ENCODE measurements at places on chromosomes 4 and X.

DNA sequence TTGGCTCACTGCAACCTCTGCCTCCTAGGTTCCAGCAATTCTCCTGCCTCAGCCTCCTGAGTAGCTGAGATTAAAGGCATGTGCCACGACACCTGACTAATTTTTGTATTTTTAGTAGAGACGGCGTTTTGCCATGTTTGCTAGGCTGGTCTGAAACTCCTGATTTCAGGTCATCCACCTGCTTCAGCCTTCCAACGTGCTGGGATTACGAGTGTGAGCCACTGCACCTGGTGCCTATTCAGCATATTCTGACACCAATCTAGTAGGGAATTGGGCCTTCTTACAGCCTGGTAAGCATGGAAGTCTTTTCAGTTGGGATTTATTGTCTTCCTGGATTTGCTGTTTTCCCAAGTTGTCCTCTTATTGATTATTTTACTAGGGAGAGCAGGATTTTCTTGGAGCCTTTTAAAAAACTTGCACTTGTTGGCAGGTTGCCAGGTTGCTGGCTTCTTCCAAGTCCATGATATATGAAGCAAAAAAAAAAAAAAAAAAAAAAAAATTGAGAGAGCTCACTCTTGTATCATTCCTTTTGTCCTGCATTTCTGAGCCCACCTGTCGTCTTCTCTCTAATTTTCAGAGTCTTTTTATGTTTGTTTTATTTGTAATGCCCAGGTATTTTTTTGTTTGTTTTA, 43.7 kb downstream of the TMPRSS11E start:
- no peak for DNase-seq

- no peak for DNase-seq
These were observed 14.4 kb downstream of the CPZ start for GRCh38 chr4:8606966-8607365.

- no peak for DNase-seq
These were observed 19.2 kb downstream of the TBC1D1 start for GRCh38 chr4:37910091-37910486.

DNA sequence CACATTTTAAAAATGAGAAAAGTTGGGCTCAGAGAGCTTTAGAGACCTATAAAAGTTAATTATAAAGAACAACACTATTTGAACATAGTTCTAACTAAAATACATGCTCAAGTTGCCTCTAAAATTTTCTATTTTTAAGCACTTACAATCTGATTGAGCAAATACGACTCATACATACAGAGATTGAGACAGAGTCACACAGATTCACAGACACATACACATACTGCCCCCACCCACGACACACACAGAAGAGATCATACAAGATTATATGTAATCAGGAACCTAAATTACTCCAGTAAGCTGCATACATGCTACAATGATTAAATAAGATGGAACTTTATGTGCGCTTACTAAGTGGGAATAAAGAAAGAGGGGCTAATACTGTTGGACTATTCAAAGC, 2.7 kb upstream of the ASB5 start:
- no peak for DNase-seq

- no peak for DNase-seq
These were observed 586.1 kb upstream of the PITX2 start for GRCh38 chr4:111208970-111209369.

- DNase-seq = no peak
These were observed 86.4 kb downstream of the DHRSX start for GRCh38 chrX:2414384-2414783.

DNA sequence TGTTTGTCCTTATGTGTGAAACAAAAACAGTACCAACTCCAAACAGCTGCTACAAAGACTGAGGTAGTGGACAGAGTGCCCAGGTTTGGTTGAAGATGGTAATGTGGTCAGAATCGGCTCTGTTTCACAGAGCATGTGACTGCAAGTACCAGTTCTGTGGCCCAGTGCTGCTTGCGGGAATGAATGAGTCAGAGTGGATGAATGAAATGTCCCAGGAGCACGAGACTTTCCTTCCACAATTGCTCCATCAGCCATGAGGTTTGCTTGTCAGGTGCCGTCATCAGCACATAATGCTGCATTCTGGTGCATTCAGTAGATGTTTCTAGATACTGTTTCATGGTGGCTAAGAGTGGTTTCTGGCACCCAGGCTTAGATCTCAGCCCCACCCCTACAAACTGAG, 84.2 kb downstream of the GPR143 start:
- DNase-seq = no peak

DNA sequence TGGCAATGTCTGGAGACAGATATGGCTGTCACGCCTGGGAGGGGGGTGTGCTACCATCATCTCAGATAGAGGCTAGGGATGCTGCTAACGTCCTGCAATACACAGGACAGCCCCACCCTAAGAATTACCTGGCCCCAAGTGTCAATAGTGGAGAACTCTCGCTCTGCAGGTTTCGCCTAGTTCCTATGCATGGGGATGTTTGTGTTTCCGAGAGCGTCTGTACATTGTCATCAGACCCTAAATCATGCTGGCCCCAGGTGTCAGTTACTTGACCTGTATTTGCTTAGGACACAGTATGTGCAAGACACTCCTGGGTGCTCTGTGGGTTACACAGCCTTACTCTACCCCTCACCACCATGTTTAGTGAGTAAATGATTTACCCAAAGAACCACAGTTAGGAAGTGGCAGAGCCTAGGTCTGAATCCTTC, 90.8 kb downstream of the AFF1 start:
- no peak for DNase-seq

GRCh38 chrX:116276261-116276660, 105.7 kb downstream of the AGTR2 start:
- DNase-seq = no peak

GRCh38 chrX:130049821-130050220, 60.5 kb downstream of the ELF4 start:
- DNase-seq = no peak

DNA sequence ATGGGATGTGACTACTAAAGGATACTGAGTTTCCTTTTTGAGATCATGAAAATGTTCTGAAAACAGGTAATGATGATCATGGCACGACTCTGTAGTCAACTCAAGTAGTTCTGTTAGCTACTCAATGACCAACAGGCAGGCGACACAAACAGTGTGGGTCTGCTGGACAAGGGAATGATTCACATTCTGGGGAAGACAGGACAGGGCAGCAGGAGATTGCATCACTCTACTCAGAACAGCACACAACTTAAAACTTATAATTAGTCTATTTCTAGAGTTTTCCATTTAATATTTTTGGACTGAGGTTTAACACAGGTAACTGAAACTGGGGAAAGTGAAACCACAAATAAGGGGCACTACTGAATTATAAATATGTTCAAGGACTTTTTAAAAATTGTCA, 365.2 kb downstream of the PRDM5 start:
- DNase-seq = no peak

DNA sequence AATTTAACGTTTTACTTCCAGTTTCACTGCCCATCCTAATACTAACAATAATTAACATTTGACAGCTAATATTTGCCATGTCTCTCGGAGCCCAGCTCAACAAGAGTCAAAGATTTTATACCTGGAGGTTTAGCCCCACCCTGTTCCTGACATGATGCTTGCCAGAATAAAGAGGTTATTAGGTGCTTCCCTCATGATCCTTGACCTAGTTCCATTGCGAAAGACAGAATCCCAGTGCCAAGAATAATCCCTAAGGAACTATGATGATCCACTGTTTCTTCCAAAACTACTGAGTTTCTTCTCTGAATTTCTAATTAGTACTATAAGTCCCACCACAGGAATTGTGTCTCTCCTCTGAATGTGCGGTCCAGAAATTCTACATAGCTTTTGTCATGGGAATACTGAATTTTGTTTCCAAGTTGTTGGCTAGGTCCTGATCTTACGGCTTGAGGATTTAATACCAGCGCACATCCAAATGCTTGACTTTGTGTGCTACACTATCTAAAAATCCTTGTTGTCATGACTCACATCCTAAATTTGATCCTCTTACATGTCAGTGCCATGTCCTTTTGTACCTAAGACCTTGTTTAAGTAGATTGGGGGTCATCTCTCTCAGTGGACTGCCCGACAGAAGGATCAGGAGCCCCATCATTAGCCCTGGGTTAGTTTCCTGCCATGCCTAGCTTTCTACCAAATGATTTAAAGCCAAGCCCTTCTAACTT, 23.1 kb downstream of the ANTXR2 start:
- no peak for DNase-seq

DNA sequence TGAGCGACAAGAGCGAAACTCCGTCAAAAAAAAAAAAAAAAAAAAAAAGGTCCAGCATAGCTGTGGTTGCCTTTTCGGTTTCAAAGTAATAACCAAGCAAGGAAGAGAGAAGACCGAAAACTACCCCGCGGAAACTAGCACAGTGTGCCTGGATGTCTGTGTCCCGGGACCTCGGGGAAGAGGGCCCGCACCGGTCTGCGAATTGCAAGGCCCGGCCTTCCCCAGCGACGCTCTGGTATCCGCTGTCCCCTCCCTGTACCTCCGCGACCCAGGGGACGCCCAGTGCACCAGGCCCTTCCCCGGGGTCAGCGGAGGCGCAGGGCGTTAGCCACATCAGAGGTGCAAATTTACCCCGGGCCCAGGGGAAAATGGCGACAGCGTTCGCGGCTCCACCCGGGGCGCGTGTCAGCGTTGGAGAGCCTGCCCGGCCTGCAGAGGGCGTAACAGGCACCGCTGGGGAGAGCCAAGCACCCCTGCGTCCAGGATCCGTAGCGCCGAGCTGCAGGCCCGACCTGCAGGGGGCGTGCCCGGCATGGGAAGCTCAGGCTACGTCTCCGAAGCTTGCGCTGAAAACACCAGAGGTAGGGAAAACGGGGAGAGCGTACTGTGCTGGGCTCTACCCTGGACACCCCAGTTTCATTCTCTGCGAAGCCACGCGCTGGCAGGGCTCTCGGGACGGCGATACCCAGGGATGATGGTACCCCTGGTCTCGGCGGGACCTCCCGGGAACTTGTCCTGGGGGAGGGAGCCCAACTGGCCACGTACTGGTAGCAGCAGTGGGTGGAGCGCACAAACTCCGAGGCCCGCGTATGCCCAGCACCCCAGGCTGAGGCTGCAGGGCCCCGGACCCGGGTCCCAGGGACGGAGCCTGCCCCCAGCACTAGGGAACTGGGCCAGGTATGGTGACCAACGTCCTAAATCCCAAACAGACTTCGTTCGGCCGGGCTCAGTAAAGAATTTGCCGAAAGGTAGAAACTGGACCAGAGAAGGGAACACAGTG, 16.2 kb downstream of the NKX6-1 start:
- no peak for DNase-seq

DNA sequence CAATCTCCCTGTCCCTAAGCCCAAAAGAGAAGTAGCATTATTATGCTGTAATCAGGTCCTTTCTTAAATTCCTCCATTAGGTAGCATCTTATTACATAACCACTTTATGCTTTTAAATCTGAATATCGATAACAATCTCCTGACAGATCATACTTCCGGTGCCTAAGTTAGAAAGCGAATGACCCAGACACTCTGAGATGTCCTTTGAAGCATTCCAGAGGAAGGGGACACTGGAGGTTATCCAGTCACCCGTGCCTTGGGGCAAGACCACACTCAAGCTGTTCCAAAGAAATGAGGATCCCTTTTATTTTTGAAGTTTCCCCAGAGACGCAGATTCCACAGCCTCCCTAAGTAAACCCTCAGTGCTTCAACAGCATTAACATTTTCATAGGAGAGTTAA, 125.7 kb downstream of the PALLD start:
- no peak for DNase-seq

DNA sequence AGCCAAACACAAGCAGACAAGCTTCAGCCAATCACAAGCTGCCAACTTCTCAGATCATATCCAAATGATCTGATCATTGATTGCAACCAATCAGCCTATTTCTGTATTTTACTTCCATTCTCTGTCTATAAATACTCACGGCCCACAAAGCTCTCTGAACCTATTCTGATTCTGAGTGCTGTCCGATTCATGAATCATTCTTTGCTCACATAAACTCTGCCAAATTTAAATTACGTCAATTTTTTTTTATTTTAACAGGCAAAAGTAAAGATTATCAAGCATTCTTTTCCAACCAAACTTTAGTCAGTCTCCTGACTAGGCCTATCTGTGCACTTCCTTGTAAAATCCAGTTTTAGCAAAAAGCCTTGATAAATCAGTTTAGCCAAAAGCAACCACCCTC, 1.8 kb upstream of the TCEANC start:
- DNase-seq = no peak

DNA sequence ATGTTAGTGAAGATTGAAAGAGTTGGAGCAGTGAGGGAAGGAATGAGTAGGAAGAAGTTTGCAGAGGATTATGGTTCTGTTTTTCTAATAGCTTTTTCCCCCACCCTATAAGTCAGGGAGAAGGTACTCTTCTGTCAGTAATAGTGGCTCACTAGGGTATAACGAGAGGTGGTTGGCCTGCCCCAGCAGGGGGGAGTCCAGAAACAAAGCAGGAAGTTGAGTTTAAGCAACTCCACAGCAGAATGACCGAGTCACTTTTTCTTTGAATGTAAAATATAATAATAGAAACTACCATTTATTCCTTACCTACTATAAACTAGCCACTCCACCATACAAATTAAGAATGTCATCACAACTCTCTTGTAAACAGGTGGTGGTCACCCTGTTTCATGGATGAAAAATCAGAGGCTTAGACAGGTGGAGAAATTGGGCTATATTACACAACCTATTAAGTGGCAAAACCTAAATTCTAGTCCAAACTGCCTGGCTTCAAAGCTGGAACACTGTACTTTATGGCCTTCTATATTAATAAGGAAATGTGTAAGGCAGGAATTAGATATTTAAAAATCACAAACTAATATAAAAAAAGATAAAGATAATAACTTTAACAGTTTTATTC, 21.9 kb downstream of the AP1AR start:
- no peak for DNase-seq

Measured in GM12892 (cell line).